ENCODE measurements at places on chromosomes 12 and 14. TPM values are rescaled to one million over a fixed set of nuclear protein-coding genes. Genes with fewer than 3 reads are reported as not detected.

DNA sequence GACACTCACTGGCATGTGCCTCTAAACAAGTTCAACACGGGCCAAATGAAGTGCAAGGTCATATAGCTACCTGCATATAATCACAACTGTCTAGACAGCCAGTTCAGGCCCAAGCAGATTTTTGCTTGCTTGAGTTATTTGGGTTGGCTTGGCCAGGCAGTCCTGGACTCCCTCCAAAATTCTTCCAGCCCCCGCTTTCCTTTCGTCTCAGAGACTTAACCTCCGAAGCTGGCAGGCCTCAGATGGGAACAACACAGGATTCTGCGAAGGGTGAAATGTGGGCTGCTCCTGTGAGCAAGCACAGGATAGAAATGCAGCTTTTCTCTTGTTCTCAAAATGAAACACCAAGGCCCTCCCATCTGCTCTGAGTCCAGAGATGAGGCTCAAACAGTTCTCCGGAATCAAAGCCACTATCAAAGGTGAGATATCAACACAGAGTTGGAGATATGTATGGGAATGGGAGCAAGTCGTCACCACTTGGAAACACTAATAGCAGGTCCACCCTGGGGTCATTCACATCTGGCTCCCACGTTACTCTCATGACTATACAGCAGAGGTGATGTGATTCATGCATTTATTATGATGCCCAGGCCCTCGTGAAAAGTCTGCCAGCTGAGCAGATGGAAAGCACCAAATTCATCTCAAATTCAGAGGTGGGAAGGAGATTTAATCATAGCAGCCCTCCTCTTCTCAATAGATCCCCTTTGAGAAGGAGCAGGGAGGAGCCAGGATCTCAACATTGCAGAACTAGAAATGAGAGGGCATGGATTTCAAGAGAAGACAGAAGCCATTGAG is 389.8 kb downstream of the NUAK1 start:
- no peak for DNase-seq

DNA sequence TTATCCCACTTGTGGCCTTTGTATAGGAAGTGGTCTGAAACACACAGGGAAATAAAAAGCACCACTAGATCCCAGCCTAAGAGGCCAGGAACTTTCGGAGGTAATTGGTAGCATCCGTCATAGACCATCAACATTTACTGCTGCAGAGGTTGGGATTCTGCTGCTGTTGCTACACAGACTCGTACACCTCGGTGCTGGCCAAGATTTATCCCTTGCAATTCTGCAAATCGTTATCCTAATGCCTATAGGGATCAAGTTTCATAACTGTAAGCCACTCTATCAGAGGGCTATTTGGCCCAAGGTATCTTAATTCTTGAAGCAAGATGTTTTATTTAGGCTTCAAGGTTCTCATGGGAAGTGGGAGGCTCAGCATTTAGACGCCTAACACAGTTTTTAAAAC is 913.6 kb downstream of the GALC start:
- DNase-seq: no peak

CIROP gene
- 0.25 TPM for total RNA-seq

GRCh38 chr14:23557521-23557920 is 1.4 kb downstream of the THTPA start:
- no peak for DNase-seq

- DNase-seq: no peak
These were observed 42.6 kb upstream of the LIMA1 start for GRCh38 chr12:50325890-50326391.

SLC17A8 gene
- total RNA-seq: not detected

DNA sequence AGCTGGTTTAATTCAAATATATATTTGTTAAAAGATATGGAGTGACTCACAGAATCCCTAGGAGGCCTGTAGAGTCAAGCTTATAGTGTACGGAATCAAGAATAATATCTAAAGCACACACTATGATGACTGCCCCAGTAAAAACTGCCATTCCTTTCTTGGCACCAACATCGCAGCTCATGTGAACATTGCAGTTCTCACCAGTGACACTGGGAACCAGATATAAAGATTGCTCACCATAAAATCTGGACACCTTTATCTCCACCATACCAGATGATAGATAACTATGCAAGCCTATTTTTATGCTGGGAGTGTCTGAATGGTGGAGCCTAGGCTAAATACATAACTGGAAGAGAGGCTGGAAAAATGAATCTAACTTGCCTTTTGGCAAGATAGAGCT is 463.9 kb upstream of the TBX3 start:
- DNase-seq: no peak

DNA sequence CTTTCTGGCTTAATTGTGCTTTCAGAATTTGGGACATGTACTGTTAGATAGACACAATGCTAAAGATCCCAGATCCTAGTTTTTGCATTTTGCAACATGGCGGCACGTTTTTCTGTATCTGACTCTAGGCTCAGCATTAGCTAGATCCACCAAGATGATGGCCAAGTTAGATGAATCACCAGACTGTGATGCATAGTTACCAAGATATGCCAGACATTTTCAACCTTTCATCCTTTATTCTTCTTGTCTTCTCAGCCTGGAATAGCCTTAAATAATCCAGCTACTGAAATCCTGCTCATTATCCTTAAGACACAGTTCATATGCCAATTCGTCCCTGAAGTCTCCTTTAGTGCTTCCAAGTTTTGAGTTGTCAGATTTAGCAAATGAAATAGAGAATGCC is 144.9 kb upstream of the CRY1 start:
- DNase-seq: no peak

GRCh38 chr12:123896767-123897166 is 75.9 kb downstream of the CCDC92 start:
- no peak for DNase-seq

GRCh38 chr14:74574706-74575105 is 37.3 kb downstream of the LTBP2 start:
- DNase-seq: no peak

DNA sequence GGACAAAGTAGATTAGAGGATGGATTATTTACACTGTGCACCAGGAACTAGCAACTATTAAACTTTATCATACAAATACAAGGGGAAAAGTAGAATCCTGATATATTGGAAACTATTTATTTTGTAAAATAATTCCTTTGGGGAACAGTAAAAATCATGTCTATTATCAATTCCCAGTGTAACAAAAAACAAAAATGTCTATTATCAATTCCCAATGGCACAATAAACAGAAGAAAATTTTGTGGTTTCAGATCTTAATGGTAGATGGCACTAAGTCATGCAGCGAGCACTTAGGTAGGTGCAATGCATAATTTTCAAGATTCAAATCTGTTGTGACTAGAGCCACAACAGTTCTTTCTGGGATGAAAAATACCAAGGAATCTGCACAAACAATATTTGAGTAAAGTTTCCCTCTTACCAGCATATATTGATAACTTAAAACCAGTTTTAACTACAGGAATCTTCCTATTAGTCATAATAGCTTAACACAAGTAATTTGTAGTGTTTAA is 13.7 kb downstream of the CFL2 start:
- DNase-seq: no peak

- DNase-seq: no peak
These were observed 6.4 kb downstream of the BCL11B start for GRCh38 chr14:99265571-99265970.
